ENCODE measurements at places on chromosomes 1 and 21.

- no peak for DNase-seq
Measured at GRCh38 chr1:221683681-221684080, 58.2 kb downstream of the DUSP10 start.

- no peak for DNase-seq
Measured at GRCh38 chr1:75165264-75165663, 31.1 kb downstream of the LHX8 start.

GRCh38 chr1:63713627-63714481 lies 60.0 kb upstream of the ROR1 start:
- no peak for DNase-seq

- DNase-seq, result no peak
Measured at GRCh38 chr1:219083631-219084030, 90.0 kb upstream of the LYPLAL1 start.

- DNase-seq, result no peak
Measured at GRCh38 chr1:64315402-64315801, 112.0 kb downstream of the UBE2U start.

- no peak for DNase-seq
Measured at GRCh38 chr1:57204091-57204490, 219.8 kb downstream of the DAB1 start.

GRCh38 chr1:119116725-119117124 lies 23.7 kb downstream of the WARS2 start:
- no peak for DNase-seq

Data from stimulated activated CD8-positive, alpha-beta memory T cell treated with anti-CD3 and anti-CD28 coated beads, Interleukin-2, amount 100 ng/mL, for 48 hours (primary cell).